Myocyte (in vitro differentiated cells): ENCODE measurements at places on chromosomes 5 and 9.

- no peak for DNase-seq
Observed at GRCh38 chr9:37669232-37669631, 18.5 kb downstream of the FRMPD1 start.

DNA sequence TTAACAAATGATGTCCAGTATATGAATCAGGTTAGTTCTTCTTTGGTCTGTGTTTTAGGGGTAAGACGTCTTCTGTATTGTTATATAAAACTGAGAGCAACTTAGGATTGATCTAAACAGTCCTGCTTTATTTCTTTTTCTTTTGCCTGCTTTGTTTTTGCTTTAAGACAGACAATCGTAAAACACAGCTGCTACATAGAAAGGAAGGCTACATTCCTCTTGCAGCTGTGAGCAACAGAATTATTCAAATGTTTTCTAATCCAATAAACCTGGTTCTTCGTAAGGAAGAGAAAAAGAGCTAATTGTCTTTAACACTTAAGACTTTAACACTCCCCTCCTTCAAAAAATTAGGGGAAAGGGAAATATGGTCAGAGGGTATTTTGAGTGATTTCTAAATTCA, 14.6 kb downstream of the FGF1 start:
- peak; percentile 40 for DNase-seq

DNA sequence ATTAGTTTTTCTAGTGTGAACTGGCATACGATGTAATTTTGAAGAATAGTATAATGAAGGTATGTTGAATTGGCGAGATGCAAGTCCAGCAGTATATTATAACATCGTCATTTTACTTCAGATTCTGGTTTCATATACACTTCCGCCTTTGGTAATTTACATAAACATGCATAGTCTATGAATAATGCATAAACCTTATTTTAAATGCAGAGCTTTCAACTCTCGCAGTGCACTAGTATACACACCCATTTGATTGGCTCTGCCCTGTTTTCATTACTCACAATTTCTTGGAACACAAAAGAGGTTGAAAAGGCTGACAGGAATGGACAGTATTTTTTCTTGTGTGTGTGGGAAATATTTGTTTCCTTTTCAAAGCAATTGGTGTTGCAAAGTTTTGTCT, 128.9 kb upstream of the CCNH start:
- no peak for DNase-seq

- no peak for DNase-seq
Observed at GRCh38 chr9:438066-438465, 223.4 kb downstream of the DOCK8 start.

GRCh38 chr5:98771382-98772109, 1.9 kb upstream of the RGMB start:
- DNase-seq: peak; percentile 96

DNA sequence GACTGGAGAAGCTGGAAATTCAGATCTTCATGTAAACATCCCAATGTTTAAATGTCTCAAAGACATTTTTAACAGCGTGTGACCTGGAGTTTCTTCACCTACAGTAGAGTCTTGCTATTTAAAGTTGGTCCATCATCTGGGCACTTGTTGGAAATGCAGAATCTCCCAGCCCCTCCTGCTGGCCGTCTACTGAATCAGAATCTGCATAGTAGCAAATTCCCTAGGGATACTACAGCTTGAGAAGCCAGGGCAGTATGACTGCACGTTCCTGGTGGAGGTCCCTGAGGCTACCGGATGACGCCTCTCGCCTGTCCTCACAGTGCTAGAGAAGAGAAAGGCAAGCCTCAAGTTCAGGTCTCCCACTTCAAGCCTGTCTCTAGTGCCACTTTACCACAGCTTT, 15.7 kb downstream of the SAP30L start:
- no peak for DNase-seq

GRCh38 chr5:179588166-179588565, 35.3 kb downstream of the HNRNPH1 start:
- DNase-seq: peak; percentile 25

DNA sequence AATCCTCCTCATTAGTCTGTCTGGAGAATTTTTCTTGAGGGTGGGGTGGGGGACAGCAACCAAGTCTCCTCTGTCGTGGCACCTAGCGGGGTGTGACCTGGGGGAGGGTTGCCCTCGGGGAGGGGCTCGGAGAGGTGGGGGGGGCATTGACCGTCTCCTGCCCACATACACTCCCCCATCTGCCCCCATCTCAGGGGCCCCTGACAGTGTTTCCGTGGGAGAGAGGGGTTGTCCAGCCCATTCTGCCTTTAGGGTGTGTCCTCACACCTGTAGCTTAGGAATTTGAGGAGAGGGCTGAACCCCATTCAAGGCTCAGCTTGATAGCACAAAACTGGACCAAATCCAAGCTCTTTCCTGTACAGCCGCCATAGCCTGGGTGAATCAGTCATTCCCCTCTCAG, 5.9 kb upstream of the CXXC5 start:
- no peak for DNase-seq

DNA sequence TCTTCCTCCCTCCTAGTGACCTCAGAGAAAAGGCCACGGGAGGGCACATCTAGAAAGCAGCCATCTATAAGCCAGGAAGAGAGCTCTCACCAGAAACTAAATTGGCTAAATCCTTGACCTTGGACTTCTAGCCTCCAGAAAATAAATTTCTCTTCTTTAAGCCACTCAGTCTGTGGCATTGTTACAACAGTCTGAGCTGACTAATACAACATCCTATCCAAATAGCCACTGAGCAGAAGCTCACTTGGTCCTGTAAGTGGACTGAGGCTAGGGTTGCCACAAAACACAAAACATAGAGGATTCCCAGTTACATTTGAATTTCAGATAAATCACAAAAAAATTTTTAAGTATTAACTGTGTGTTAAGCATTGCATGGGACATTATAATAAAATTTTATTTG, 383.4 kb downstream of the MLLT3 start:
- no peak for DNase-seq

GRCh38 chr5:8700671-8701070, 831.7 kb downstream of the MTRR start:
- DNase-seq: no peak
